ENCODE measurements at places on chromosomes 5 and 9. TPM values are rescaled to one million over a fixed set of nuclear protein-coding genes. Genes with fewer than 3 reads are reported as not detected.

NDFIP1 gene
- total RNA-seq: 185 TPM

SURF2 gene
- total RNA-seq: 34.0 TPM

IRX4 gene
- total RNA-seq: not detected

PCDHGA10 gene
- total RNA-seq: 8.9 TPM

SLIT3 gene
- total RNA-seq: 69.6 TPM

FBP1 gene
- total RNA-seq: 31.8 TPM

MED10 gene
- 29.4 TPM for total RNA-seq

IFNA2 gene
- not detected for total RNA-seq

DAB2IP gene
- total RNA-seq: 48.5 TPM

ANKDD1B gene
- not detected for total RNA-seq

RFX3 gene
- 10.7 TPM for total RNA-seq

SLC36A1 gene
- total RNA-seq: 7.5 TPM

GCNT4 gene
- 3.1 TPM for total RNA-seq

SPATA31E1 gene
- not detected for total RNA-seq

Data from thyroid gland (tissue), 4 donors.